ENCODE measurements at places on chromosomes 2 and 18. TPM values are rescaled to one million over a fixed set of nuclear protein-coding genes. Genes with fewer than 3 reads are reported as not detected.

The CXCR4 gene
- 221 TPM for total RNA-seq

DNA sequence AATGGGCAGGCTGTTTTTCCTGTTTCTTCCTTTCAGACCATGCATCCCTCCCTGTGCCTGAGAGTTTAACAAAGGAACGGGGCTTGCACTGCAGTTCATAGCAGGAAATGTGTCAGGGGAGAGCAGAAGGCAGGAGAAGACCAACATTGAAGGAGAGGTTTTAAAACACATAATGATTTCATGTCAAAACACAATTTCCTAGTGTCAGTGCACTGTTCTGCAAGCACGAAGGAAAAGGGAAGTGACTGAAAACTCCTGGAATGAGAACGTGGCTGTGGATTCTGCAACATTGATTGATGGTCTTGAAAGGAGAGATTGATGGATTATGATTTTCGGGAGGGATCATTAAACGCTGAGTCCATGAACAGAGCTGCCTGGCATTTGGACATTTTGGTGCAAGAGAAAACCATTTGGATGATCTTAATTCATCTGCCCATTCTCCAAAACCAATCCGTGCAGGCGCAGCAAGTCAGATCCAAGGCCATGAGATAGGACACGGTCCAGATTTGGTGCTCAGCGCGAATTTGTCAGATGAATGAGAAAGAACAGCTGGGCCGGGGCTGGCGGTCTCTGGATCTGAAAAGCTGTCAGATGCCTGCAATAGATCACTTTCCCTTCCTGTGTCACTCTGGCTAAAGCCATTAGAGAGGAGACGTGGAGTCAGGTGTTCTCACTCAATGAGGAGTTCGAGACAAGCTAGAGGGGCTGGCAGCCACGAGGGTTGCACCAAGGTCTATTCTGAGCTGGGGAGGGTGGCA, 38.4 kb downstream of the C1QL2 start:
- H3K4me3 ChIP-seq = no peak overlapping the region
- peaks cover 9% of the 10 kb centered on the region for H3K27me3 ChIP-seq
- H3K36me3 ChIP-seq = no peaks in the 10 kb centered on the region
- no peak for DNase-seq

DNA sequence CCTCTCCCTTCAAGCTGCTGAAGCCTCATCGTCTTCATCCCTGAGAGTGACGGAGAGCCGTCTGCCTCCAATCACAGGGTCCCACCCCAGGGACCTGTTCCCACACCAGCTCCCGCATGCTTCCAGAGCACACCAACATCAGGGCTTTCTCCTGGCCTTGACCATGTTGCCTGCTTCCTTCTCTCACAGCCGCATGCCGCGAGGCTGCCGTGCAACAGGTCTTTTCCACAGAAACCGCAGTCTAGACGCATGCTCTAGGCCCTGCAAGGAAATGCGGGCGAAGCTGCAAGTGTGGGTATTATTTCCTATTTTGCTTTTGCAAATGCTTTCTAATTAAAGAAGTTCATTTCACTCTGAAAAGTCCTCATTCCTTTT, 277.8 kb downstream of the EIPR1 start:
- H3K27me3 ChIP-seq = peaks cover 24% of the 10 kb centered on the region
- no peak overlapping the region for H3K4me3 ChIP-seq

The CTAGE1 gene
- not detected for total RNA-seq

- no peaks in the 10 kb centered on the region for H3K36me3 ChIP-seq
- no peak for DNase-seq
- peaks cover 16% of the 10 kb centered on the region for H3K27me3 ChIP-seq
- no peak overlapping the region for H3K4me3 ChIP-seq
- H3K27ac ChIP-seq = no peak overlapping the region
Observed at GRCh38 chr2:183069174-183069573, 9.4 kb upstream of the DUSP19 start.

- peaks cover 4% of the 10 kb centered on the region for H3K36me3 ChIP-seq
- no peak overlapping the region for H3K27ac ChIP-seq
- H3K27me3 ChIP-seq = no peaks in the 10 kb centered on the region
- no peak for DNase-seq
- H3K4me3 ChIP-seq = no peak overlapping the region
Observed at GRCh38 chr18:407191-407590, 93.3 kb downstream of the COLEC12 start.

Measured in activated T-cell treated with anti-CD3 and anti-CD28 coated beads, Interleukin-2, amount 50 U/mL, for 72 hours (primary cell).